Gastroesophageal sphincter (tissue), 4 donors: ENCODE measurements at places on chromosomes 6 and 20. TPM values are rescaled to one million over a fixed set of nuclear protein-coding genes. Genes with fewer than 3 reads are reported as not detected.

Gene ENPP5
- 0.47 TPM for total RNA-seq

Gene CTAGE9
- total RNA-seq, result not detected

Gene TFAP2A
- 0.42 TPM for total RNA-seq

Gene CGA
- total RNA-seq, result not detected

DNA sequence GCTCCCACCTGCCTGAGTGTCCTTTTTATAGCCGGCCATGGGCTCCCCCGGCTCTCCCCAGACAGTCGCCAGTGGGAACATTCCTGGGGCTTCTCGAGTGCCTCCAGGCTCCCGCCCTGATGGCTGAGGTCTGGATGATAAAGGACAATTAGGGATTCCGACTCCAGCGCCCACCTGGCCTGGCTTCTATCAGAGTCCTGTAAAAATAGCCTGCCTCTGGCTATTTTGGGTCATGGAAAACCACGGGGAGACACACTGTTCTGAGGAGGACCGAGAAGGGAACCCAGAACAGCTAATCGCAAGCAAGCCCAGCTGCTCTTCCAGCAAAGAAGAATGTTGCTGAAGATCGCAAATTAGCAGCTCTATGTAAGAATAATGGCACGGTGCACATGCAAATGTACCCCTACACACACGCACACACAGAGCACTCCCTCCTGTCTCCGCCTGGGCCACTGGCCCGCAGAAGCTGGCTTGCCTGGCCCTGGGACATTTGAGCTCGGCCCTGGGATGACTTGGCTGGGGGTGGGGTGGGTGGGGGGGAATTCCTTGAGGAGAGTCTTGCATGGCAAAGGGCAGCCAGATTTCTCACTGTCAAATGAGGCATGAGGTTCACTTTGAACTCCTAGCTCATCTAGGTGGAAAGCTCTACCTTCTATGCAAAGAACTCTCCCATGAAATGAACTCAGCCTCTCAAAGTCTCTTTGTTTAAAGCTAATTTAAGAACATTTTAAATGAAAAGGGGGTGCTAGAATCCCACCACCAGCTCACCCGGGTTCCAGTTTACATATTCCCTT, 55.3 kb downstream of the CTCFL start:
- peak; percentile 60 for ATAC-seq

DNA sequence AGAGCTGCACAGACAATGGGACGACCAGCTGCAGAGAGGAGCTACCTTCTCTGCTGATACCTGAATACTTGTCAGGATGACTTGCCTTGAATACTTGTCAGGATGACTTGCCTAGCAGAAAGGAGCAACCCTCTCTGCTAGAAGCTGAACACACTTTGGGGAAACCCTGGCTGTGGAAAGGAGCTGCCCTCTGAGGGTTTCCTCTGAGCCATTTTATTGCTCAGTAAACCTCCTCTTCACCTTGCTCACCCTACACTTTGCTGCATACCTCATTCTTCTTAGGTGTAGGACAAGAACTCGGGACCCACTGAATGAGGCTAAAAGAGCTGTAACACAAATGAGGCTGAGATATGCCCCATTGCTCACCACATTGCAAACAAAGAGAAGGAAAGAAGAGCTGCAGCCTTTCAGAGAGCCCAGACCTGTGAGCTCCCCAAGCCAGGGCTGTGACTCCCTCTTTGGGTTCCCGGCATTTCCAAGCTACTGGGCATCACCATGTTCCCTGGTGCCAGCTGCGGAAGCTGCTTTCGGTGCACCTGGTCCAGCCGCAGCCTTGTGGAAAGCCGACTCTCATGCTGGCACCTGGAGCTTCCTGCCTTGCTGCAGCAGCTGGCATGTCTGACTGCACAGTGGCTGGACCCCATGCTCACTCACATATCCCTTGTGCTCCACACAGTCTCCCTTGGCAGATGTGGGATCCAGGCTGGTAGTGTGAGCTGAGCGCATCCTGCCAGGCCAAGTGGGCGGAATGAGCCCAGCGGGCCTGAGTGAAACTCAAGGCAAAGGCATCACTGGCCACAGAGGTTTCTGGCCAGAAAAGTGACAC, 106.7 kb upstream of the AHI1 start:
- no peak for ATAC-seq

- ATAC-seq, result no peak
Observed at GRCh38 chr20:49627329-49627761, 59.4 kb upstream of the PTGIS start.

DNA sequence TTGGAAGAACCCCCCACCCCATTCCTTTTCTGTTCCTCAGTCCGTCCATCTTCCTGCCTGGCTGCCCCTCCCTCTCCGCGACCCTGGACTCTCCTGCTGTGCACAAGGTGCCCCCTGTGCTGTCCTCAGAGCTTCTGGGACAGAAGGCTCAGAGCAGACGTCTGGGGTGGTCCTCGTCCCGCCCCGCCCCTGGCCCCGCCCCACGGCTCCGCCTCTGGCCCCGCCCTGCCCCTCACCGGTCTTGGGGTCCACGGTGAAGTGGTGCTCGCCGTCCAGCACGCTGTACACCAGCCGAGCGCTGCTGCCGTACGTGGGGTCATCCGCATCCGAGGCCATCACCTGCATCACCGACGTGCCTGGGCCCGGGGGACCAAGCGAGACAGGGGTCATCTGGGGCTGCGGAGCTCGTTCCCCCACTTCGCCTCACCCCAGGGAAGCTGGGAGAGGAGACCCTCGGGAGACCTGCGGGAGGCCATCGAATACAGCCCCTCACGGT, 81.0 kb downstream of the CDH22 start:
- ATAC-seq, result no peak

GRCh38 chr6:129732034-129732433, 22.1 kb upstream of the ARHGAP18 start:
- no peak for ATAC-seq

GRCh38 chr6:78589436-78589835, 277.9 kb upstream of the IRAK1BP1 start:
- ATAC-seq, result no peak

DNA sequence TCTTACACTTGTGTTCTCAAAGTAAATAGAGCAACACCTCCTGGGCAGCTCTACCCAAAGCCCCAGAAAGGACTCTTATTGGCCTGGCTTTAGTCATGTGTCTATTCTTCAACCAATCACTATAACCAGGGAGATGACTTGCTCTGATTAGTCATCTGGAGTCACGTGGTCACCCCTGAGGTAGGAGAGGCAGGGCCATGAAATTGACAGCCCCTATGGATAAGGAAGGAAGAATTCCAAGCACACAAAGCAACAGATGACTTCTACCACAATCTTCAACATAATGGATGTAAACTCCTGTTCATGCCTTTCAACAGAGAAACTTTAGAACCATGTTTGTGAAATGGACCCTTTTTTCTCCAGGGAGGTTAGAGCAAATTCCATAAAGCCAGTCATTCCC, 24.6 kb upstream of the EYA2 start:
- ATAC-seq, result no peak

- no peak for ATAC-seq
Observed at GRCh38 chr20:24647713-24648112, 178.3 kb downstream of the SYNDIG1 start.
